ENCODE measurements at places on chromosomes 2 and 18. TPM values are rescaled to one million over a fixed set of nuclear protein-coding genes. Genes with fewer than 3 reads are reported as not detected.

DNA sequence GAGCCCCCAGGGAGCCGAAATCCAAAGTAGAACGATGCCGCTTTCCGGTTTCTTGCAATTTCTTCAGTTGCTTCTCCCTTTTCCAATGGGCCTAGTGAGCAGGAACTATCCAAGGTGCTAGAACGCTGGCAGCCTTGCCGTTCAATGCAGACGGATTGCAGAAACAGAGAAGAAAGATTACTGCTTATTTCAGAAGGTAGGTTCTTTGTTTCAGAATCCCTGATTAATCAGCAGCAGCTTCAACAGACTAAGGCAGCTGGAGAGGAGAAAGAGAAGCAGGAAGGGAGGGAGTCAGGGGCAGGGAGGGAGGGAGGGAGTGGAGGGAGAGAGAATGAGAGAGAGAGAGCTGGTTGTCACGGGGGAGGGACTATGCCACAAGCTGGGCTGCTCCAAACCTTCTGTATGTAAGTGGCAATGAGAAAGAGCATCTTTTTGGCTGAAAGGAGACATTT lies 576 bp downstream of the NYAP2 start:
- DNase-seq, result peak; percentile 96

TBR1 gene
- total RNA-seq, result not detected

DNA sequence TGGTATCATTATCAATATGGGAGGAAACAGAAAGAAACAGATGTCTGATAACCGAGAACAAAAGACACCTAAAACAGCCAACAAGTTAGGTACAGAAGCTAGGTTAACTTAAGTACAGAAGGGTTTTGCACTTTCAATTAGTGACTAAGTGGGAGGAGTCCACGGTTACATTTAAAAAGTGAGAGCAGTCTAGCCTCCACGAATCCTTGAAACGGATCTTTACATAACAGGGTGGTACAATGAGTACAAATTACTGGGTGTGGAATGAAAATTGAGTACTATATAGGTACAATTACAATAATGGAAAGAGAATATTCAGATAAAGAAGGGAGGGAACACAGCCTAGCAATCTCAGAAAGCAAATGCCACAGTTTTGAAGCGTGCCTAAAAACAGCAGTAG lies 76.6 kb downstream of the TLK1 start:
- no peak for DNase-seq

- DNase-seq, result no peak
These were observed 63.9 kb downstream of the PPP1R1C start for GRCh38 chr2:182049372-182050148.

AQP12A gene
- not detected for total RNA-seq

All from G401 (cell line).